Stimulated activated CD4-positive, alpha-beta T cell treated with anti-CD3 and anti-CD28 coated beads, TNF-alpha, amount 100 ng/mL, for 24 hours (primary cell): ENCODE measurements at places on chromosomes 4 and X.

GRCh38 chr4:132998585-132999230 lies 150.4 kb upstream of the PCDH10 start:
- DNase-seq = no peak

DNA sequence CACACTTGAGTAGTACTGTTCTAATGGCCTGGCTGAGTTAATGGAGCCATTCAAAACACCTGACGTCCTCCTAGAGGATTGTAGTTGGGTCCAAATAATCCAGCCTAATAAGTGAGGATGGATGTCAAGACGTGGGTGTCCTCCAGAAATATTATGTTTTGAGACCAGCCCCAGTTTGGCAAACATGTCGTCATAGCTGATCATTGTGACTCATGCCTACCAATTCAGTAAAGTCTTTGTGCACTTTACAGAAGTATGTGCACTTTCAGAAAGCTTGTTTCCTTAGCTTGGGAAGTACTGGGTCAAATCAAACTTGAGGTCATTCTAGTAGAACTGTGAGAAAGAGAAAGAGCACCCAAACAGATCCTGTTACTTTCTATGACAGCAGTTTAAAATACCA lies 37.6 kb upstream of the GLRA2 start:
- DNase-seq = no peak

DNA sequence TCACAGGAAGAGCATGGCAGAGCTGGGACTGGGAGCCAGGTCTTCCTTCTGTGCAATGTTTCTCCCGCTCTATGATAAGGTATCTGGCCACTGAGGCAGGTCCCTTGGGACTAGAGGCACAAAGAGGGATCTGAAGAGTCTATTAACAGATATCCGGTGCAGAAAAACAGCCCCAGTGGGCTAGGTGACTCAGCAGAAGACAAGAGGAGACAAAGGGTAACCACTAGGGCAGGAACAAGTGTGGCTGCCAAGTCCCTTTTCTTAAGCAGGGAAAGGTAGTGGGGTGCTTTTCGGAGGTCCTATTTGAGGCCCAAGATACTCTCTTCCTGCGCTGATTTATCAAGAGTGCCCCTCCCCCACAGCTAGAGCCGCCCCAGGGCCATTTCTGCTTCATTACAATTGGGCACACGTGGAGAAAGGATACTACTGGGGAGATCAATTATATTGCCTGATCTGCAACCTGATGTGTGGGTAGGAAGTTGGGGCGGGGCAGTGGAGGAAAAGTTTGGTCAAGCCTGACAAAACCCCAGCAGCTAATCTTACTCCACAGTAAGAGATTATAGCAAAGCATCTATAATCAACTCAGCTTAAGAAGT lies at the start of gene DGAT2L6:
Gene DGAT2L6, plus strand, starts transcription at position 546 of the 596 bp plus-strand sequence. CDS start 100 bp downstream, outside the sequence.
- DNase-seq = no peak

DNA sequence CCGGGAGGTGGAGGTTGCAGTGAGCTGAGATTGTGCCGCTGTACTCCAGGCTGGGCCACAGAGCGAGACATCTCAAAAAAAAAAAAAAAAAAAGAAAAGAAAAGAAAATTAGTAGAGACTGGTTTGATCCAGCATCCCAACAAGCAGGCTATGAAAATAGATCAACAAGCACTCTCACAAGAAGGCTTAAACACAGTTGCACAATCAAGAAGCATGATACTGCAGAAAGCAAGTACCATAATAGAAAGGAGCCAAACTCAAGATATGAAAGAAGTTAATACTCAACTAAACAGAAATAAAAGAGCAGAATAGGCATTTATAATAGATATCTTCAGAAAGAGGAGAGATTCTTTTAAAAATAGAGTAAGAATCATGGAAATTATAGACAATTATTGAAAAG lies 10.6 kb downstream of the TLR6 start:
- no peak for DNase-seq

- DNase-seq = no peak
Measured at GRCh38 chrX:9905288-9905687, 61.9 kb upstream of the CLDN34 start.

DNA sequence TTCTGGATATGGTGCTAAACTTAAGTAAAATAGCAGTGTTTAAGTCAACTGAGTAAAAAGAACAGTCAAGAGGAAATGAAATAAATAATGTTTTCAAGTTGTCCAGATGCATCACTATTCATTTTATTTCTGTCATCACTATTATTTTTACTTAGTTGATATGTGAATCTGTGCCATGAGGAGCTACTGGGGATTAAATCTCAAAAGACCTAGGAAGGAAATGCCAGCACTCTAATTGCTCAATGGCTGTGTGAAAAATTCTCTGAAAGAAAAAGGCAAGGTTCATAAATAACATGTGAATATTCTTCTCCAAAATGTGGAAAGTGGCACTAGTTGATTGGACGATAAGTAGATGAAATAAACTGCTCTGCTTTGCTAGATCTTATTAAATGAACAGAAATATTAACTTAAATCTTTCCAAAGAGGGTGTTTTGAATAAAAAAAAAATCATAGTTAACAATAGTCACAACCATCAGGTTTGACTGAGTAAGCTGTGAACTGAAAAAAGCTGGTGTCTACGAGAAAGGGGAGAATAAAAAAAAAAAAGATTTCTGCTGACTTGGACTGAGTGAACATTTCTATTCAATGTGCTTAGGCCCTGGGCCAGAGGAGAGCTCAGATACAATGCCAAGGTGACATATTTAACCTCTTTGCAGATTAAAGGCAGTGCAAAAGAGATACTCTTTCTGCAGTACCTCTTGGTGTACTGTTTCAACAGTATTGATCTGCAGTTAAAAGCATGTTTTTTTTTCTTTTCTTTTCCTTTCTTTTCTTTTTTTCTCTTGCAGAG lies 1.6 kb downstream of the SPARCL1 start:
- DNase-seq = no peak

DNA sequence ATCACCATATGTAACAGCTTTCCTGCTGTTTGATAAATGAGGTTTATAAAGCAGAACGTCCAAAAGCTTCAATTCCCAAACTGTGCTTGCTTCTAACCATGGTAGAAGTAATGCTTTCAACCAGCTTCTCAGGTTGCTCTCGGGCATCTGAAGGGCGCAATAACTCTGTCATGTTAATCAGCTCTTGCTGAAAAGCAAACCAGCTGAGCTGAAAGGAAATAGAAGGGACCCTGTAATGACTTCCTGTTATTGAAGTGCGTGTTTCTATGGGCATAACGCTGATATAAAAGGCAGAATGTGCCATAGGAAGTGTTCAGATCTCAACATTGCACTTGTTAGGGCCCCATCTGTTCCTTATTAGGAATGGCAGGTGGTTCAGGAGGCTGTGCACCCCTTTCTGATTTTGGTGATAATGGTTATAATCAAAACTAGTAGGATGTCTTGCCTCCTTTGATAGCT lies 21.2 kb downstream of the HERC3 start:
- DNase-seq = no peak

DNA sequence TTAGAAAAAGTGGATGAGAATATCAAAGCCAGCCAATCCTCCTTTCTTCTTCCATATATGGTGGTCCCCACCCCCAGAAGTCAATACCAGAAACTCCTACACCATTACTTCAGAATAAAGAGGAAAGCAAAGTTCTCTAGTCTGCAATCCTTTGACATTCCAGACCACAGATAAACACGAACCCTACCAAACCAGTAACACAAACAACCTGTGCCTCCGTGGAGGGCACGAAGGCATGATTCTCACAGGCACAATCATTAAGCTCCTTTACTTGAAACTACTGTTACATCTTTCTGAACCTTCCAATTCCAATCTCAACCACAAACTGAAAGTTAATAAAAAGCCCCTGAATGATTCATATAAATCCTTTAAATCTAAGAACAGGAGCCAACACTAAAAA lies 16.3 kb downstream of the MAML3 start:
- no peak for DNase-seq
